ENCODE measurements at places on chromosomes 2 and 18.

DNA sequence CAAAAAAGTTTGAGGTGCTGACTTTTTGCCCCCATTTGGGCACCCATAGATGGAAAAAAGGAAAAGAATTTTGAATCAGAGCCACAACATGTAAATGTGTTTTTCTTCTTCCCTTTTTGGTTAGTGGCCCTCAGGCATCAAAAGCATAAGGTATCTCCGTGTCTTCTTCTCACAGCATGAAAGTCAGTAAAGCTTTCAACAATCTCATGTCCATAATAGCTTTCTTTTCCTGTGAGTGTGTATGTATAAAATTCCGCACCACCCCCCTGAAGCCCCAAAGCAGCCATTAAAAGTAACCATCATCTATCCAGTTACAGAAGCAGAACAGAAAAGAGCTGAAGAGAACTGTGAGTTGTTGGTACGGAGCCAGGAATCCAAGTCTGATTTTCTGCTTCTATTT lies 1539.7 kb upstream of the ACVR2A start:
- DNase-seq = no peak

- no peak for DNase-seq
These were observed 35.5 kb downstream of the HS6ST1 start for GRCh38 chr2:128282976-128283810.

- DNase-seq = no peak
These were observed 196.0 kb upstream of the SLC39A10 start for GRCh38 chr2:195461010-195461409.

DNA sequence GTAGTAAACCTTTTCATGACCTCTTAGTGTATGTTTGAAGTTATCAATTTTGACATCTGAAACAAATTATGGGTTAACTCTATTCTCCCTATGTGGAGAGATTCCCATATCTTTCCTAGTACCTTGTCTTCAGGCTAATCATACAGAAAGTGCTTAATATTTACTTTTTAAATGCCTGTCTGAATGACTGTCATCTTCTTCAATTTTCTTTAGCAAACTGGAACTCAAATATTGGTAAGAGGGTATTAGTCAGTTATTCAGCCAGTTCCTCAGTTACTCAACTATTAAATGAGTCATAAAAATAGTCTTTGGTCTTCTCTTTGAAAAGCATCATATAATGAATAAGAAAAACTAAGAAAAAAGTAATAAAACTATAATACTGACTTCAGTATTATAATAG lies 1038.0 kb upstream of the PIK3C3 start:
- no peak for DNase-seq

- DNase-seq = no peak
These were observed 118.1 kb downstream of the INHBB start for GRCh38 chr2:120463996-120464395.

DNA sequence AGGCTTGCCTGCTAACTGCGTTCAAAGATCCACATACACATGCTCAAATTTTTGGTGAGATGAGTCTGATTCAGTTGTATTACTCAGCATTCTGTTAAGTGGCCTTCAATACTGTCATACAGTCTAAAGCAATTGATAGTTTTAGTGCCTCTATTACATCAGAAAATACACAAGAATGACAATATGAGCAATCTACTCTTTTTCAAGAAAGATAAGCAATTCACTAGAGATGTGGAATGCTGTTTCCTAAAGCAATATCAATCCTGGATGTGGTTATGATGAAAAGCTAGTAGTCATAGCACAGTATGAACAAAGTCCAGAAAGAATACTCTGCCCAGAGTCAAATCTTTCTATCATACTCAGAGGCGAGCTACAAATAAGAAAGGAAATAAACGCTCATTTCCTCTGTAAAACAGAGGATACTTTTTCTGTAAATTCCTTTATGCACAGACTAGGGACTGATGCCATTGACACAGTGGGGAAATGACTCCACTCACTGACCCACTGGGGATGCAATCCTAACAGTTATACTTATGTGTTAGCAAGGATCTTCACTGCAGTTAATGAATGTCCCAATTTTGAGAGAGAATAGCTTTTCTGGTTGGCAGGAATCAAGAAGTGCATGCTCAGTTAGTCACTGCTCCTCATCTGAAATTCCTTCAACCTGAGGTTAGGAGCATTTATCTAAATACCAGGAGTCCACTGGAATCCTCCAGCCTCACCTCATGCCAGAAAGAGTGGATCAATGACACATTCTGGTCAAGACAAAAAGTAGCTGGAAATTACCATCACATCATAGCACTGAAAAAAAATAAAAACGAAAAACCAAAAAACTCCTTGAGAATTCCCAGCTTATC lies 83.3 kb downstream of the PDE11A start:
- DNase-seq = no peak

DNA sequence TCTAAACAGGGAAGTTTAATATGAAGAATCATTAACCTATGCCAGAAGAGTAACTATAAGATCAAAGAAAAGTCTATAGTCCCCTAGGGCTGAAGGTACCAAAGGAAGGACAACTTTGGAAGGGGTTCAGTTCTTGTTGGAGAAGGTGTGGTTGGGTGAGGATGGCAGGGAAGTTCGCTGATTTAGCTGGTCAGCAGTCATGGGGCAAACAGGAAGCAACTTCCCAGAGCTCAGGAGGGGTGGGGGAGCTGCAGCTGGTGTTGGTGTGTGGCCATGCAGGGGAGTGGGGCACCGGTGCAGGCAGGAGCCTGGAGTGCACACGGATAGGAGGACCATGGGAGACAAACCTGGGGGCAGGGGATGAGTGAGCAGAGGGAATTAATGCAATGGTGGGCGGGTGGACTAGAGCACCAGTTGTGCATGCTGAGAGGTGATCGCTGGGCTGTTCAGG lies 34.0 kb downstream of the FHOD3 start:
- DNase-seq = no peak

GRCh38 chr18:12106471-12106870 lies 12.8 kb downstream of the ANKRD62 start:
- DNase-seq = no peak

- DNase-seq = no peak
These were observed 24.7 kb upstream of the NRP2 start for GRCh38 chr2:205657579-205657978.

- no peak for DNase-seq
These were observed 288.0 kb downstream of the TDRD15 start for GRCh38 chr2:21411741-21412140.

DNA sequence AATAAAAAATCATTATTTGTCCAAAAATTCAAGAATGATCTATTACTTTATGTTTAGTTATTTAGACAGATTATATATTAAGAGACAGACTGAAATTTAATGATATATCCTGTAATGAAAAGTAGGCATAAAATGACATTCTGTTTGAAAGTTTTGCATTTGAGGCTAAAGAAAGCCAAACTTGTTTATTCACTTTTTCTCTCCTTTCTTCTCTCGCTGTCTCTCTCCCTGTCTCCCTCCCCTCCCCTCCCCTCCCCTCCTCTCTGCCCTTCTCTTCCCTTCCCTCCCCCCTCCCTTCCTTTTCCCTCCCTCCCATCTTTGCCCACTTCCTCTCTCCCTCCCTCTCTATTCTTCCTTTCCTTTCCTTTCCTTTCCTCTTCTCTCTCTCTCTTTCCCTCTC lies 270.6 kb downstream of the MYT1L start:
- no peak for DNase-seq

GRCh38 chr2:186138845-186139244 lies 347.2 kb upstream of the ZC3H15 start:
- DNase-seq = no peak
